Cardiac septum (tissue), 1 donor: ENCODE measurements at places on chromosomes 13 and 19.

- peak; percentile 72 for DNase-seq
These were observed 64.8 kb downstream of the MLLT1 start for GRCh38 chr19:6214881-6215541.

GRCh38 chr13:43180837-43181236, 157.5 kb downstream of the DNAJC15 start:
- DNase-seq: no peak

GRCh38 chr13:98044301-98044700, 90.8 kb downstream of the IPO5 start:
- no peak for DNase-seq

DNA sequence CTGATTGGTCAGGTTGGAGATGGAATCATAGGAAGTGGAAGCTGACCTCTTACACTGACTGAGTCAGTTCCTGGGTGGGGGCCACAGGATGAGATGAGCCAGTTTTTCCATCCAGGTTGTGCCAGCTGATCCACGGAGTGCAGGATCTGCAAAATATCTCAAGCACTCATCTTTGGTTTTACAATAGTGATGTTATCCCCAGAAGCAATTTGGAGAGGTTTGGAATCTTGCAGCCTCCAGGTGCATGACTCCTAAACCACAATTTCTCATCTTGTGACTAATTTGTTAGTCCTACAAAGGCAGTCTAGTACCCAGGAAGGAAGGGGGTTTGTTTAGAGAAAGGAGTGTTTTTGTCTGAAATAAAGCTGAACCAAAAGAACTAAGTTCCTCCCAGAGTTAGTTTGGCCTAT, 212.8 kb downstream of the SLITRK6 start:
- DNase-seq: no peak

DNA sequence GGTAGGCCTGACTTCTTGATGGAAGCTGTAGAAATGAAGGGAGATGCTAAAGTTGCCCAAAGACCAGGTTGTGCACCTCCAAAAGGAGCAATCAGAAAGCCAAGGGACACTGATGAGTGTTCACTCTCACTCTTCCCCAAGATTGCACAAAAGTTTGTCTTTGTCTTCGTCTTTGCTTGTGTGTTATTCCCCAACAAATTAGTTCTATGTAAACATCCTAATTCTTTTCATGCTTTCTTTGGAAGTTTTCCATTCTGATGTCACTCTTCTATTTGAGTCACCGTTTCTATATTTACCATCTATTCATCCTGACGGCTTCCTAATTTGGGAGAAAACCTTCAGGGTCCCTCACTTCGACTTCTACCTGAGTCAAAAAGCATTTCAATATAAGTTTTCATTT, 3.7 kb upstream of the TMEM272 start:
- DNase-seq: no peak

DNA sequence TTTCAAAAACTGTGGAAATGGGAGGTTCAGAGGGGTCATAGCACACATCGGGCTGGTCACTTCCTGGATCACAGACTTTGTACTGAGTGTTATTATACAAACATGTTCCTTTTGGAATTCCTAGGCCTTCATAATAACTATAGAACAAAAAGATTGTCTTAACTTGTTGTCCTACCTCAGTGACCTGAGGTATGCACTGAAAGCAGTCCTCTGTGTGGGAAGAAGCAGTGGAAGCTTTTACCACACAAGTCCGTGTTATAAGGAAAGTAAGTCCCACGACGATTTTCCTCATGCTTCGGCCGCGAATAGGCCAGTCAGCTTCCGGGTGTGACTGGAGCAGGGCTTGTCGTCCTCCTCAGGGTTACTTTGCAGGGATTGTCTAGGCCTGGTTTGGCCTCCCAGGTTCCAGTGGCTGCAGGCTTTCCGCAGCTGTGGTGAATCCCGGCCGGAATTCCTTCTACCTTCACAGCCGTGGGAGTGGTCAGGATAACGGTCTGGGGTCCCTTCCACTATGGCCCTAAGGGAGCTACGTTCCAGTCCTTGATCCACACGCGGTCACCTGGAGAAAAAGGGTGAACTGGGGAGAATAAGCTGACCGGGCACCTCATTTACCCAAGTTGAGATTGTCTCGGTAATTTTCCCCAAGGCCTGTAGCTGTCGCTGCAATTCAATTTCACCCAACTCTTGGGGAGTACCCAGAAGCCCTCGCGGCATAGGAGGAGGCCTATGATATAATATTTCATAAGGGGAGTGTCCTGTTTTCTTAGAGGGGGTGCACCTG, 16.0 kb downstream of the NAPSA start:
- DNase-seq: no peak

- DNase-seq: no peak
These were observed 22.2 kb downstream of the SPATA13 start for GRCh38 chr13:24182703-24183081.

DNA sequence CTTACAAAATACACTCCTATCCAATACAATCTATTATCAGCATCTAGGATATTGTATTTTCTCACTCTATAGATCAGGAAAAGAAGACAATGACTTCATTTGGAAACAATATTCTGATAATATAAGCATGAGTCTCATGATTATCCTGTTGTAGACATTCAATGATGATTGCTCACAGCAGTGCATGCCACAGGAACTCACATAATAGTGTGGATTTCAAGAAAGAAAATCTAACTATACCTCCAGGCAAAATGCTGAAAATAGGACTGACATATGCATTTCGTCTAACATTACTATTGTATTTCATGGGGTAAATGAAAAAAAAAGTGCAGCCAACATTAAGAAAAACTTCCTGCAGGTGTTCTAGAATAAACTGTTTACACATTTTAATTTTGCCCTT, 122.6 kb downstream of the POSTN start:
- DNase-seq: no peak

DNA sequence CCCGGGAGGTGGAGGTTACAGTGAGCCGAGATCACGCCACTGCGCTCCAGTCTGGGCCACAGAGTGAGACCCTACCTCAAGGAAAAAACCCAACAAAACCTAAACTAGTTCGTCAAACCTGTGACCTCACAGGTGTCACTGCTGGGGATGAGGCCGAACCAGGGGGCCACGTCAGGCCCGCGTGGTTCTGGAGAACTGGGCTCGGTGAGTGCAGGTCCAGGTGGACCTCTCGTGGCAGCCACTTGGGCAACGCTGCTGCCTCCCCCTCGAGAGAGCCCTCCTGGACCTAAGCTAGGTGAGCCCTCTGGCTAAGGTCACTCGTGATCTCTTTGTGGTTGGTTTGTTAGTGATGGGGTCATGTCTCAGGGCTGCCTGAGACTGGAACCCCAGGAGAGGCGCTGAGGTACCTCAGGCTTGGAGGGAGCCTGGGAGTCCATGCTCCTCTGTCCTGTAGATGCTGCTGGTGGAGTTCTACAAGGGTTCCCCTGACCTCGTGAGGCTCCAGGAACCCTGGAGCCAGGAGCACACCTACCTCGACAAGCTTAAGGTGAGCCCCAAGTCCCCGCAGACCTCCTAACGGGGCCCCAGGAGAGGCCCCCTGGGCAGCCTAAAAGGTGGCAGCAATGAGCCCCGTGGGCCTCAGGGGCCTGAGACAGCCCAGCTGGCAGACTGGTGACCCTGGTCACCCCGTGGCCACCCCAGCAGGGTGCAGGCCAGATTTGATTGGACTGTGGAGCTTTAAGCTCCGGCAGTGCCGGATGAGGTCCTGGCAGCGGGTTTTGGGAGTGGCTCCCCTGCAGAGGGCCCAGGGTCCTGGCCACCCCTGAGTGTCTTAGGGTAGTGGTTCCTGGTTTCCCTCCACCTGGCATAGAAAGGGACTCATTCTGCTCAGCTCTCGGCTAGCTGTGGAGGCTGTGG, 15.6 kb downstream of the MPND start:
- DNase-seq: no peak

DNA sequence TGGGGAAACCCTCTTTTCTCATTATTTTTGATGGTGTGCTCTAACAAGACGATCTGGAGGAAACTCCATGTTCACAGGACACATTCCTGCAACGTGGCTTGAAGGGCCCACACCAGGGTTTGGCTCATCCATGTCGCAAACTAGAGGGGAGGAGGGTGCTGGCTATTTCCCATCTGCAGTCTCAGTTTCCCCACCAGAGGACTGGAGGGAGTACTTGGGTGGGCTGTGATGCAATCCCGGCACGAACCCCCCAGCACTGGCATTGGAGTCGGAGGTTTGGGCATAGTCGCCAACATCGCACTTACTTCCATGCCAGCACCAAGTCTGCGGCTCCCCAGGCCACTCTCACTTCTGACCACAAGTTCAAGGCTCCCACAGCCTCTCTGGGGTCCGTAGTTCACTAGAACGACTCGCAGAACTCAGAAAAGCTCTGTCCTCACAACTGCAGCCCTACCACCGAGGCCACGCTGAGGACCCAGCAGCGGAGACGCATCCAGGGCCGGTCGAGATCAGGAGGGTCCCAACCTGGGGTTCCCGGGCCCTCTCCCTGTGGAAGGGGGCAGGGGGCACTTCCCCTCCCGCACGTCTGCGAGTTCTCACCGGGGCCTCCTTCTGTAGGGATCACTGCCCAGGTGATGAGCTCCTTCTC, 165.6 kb upstream of the SOX1 start:
- DNase-seq: no peak

DNA sequence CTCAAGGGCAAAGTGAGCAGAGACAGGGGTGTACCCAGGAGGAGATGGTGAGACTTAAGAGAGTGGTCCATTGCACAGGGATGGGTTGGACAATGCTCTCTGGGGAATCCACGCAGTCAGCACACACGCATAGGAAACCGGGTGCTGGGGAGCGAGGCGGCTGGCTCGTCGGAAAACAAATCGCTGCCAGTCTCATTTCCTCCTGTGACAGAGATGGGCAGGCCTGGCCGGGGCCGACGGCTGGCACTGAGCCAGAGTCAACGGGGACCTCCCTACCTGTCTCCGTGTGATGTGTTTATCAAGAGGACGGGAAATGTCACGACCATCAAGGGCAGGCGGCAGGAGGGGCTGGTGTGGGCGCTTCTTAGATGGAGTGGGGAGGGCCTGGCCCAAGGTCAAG, 27.3 kb downstream of the PTPRS start:
- DNase-seq: no peak

DNA sequence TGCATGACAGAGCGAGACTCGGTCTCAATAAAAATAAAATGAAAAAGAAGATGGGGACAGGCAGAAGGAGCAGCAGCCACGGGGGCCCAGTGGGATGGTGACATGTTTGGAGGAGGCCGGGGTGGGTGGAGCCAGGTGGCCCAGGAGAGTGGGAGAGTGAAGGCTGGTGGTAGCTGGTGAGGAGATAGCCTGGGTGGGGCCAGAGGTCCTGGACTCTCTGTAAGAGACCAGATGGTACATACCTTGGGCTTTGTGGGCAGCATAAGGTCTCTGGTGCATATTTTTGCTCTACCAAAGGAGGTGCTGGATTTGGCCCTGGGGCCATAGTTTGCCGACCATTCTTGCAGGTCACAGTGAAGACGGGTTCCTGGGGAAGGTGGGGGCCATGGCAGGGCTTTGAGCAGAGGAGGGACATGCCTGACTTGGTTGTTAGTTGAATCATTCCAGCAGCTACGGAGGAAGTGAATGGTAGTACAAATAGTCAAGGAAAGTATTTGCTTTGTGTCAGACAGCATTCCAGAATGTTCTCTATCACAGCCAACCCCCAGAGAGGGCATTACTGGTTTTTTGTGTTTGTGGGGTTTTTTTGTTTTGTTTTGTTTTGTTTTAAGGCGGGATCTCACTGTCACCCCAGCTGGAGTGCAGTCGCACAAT, 69.1 kb downstream of the ARHGEF18 start:
- DNase-seq: no peak

GRCh38 chr13:100597253-100597652, 8.7 kb upstream of the GGACT start:
- no peak for DNase-seq

DNA sequence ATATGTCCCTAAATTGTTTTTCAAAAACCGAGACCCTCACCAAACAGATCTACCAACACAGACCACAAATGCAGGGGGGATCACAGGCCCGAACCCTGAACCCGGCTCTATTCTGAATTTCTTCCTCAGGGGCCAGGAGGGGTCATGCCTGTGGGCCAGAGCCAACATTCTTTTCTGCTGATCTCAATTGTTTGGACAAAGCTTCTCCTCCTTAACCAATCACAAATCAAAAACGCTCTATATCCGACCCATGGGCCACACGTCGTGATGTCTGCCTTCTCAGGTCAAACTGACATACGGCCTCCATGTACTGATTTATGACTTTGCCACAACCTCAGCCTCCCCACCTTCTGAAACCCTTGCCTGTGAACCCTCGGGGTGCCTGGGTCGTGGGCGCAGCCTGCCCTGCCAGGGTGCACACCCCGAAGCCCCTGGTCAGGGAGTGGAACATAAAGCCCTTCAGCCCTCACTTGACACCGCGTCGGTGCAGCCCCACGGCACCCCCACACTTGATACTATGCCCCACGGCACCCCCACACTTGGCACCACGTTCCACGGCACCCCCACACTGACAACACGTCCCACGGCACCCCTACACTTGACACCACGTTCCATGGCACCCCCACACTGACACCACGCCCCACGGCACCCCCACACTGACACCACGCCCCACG, 58.4 kb upstream of the C13orf46 start:
- no peak for DNase-seq

- DNase-seq: no peak
These were observed 8.5 kb downstream of the PGLS start for GRCh38 chr19:17519967-17520366.

- DNase-seq: no peak
These were observed 18.4 kb upstream of the IPO5 start for GRCh38 chr13:97935071-97935470.

GRCh38 chr19:17555929-17556813, 722 bp downstream of the COLGALT1 start:
- peak; percentile 81 for DNase-seq

DNA sequence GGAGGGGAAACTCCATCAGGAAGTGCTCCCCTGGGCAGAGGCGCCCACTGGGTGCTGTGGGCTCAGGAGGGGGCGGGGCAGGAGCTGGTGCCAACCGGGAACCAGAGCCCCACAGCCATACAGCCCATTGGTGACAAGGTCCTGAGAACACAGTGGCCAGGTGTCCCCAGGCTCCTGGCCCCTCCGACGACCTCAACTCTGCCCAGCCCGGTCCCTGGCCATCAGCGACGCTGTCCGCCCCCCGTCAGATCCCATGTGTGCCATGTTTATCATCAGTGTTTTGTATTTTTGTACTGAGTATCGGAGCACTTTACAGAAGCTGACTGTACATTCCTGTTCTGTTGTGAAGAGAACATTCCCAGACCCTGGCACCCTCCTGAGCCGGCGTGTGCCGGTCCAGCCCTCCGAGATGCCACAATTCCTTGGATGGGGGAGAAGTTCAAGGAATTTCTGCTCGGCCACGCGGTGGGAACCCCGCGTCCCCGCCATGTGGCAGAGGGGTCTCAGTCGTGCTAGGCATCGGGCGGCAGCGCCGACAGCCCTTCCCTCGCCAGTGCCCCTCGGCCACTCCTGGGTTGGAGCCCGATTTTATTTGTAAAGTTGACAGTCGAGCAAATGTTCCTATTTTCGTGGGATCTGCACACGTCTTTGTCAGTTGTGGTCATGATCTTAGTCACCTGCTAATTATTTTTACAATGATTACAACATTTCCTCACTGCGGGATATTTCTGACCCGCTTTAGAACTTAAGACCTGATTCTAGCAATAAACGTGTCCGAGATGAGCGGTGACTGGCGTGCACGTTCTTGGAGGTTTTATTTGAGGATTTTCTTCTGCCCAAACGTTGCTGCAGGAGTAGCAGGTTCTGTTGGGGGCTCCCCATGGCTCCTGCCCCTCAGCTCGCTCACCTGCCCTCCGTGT, 16.9 kb downstream of the PEX11G start:
- no peak for DNase-seq

- DNase-seq: no peak
These were observed 10.4 kb downstream of the SBK2 start for GRCh38 chr19:55526216-55527196.
